ENCODE measurements at places on chromosomes 3 and 15. TPM values are rescaled to one million over a fixed set of nuclear protein-coding genes. Genes with fewer than 3 reads are reported as not detected.

Gene PIGZ
- 0.37 TPM for total RNA-seq

Gene REC114
- not detected for total RNA-seq

Gene ZMYND10
- 1.4 TPM for total RNA-seq

DNA sequence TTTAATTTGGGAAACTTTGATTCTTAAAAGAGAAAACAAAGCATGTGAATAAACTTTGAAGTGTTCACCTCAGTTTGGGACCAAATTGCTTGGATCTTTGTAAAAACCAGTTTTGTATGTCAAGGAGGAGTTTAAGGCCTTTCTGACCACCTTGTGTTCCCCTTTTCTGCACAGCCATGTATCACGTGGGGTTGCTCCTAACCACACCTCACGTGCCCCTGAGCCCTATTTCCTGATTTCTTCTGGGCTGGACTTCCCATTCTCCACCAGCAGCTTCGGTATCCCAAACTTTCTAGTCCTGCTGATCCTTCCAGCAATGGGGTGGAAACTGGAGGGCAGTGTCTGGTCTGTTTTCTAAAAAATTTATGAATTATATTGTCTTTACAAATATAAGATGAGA is 76.4 kb upstream of the STT3B start:
- H3K36me3 ChIP-seq = no peaks in the 10 kb centered on the region
- H3K4me1 ChIP-seq = peaks cover 4% of the 10 kb centered on the region
- no peak for DNase-seq
- no peaks in the 10 kb centered on the region for H3K27me3 ChIP-seq
- H3K4me3 ChIP-seq = no peak overlapping the region
- no peak overlapping the region for H3K27ac ChIP-seq

DNA sequence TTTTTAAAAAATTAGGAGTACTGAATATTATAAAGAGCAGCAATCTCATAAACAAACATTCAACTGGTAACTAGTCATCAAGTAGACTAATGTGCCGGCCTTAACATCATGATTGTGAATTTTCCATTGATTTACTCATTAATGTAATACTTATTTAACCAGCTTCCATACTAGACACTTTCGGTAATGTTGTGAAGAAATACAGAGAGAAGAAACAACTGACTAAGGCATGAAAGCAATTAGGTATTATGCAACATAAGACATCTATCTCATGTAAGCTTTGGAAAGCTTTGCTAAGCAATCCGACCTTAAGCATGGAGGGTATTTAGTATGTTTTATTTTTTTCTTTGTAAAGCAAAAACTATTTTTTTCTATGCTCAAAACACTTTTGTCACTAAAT is 108.0 kb downstream of the IL1RAP start:
- no peaks in the 10 kb centered on the region for H3K27me3 ChIP-seq
- H3K36me3 ChIP-seq = no peaks in the 10 kb centered on the region
- DNase-seq = no peak
- no peak overlapping the region for H3K27ac ChIP-seq

GRCh38 chr3:76942101-76942500 is 97.8 kb upstream of the ROBO2 start:
- no peaks in the 10 kb centered on the region for H3K36me3 ChIP-seq
- no peak overlapping the region for H3K27ac ChIP-seq
- no peak for DNase-seq
- H3K4me3 ChIP-seq = no peak overlapping the region
- no peaks in the 10 kb centered on the region for H3K4me1 ChIP-seq
- H3K27me3 ChIP-seq = no peaks in the 10 kb centered on the region

GRCh38 chr3:52195823-52196331 is 2.1 kb upstream of the ALAS1 start:
- no peak for DNase-seq
- no peaks in the 10 kb centered on the region for H3K27me3 ChIP-seq
- peaks cover 7% of the 10 kb centered on the region for H3K36me3 ChIP-seq
- no peak overlapping the region for H3K4me3 ChIP-seq

- no peak overlapping the region for H3K27ac ChIP-seq
- H3K36me3 ChIP-seq = no peaks in the 10 kb centered on the region
- H3K4me3 ChIP-seq = no peak overlapping the region
- no peaks in the 10 kb centered on the region for H3K4me1 ChIP-seq
Measured at GRCh38 chr3:16060358-16060852, 114.1 kb upstream of the GALNT15 start.

- no peak overlapping the region for H3K27ac ChIP-seq
- H3K27me3 ChIP-seq = no peaks in the 10 kb centered on the region
- no peak overlapping the region for H3K4me3 ChIP-seq
- no peaks in the 10 kb centered on the region for H3K36me3 ChIP-seq
Measured at GRCh38 chr3:159791336-159791735, 197.3 kb upstream of the IL12A start.

- H3K27ac ChIP-seq = no peak overlapping the region
- no peaks in the 10 kb centered on the region for H3K27me3 ChIP-seq
- H3K4me1 ChIP-seq = no peaks in the 10 kb centered on the region
- H3K36me3 ChIP-seq = no peaks in the 10 kb centered on the region
- no peak for DNase-seq
- no peak overlapping the region for H3K4me3 ChIP-seq
Measured at GRCh38 chr3:98670020-98670419, 76.6 kb upstream of the CPOX start.

All from Karpas-422 (cell line).